ENCODE measurements at places on chromosomes 12 and 14.

DNA sequence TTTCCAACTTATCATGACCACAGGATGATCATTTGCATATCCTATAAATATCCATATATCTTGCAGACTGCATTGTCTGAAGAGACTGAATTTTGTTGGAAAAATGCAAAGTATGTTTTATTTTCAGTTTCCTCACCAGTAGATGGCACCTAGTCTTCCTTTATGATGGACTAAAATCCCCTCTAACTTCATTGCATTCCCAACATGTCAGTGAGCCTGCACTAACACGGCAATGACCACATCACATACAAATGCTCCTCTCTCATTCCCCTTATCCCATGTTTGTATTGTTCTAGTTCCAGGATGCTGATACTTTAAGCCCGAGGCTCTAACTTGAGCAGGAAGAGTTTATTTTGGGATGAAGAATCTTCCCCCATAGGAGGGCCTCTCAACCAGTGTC, 24.7 kb upstream of the MYBPC1 start:
- DNase-seq: peak; percentile 32

- DNase-seq: no peak
Measured at GRCh38 chr14:37019488-37019887, 152.9 kb downstream of the SLC25A21 start.

DNA sequence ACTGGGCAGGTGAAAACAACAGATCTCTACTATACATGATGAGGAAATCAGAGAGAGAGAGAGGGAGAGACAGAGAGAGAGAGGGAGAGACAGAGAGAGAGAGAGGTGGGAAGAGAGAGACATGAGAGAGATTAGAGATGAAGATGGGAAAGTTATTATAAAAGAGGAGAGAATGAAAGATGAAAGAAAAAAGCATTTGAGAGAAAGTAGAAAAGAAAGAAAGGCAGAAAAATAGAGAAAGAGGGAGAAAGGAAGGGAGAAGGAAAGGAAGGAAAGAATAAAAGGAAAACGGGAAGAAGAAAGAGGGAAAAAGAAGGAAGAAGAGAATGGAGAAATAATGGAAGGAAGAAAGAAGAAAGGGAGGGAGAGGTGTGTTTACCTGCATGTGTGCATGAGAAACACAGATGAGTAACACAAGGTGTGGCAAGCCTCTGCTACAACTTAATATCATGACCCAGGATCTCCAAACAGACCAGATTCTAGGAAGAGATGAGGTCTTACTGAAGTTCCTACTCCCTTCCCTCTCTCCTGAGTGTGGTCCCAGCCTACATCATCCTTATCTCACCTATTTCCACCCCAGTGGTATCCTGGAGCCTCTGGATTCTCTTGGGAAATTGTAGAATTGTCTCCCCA, 176.3 kb downstream of the C12orf75 start:
- peak; percentile 15 for DNase-seq

DNA sequence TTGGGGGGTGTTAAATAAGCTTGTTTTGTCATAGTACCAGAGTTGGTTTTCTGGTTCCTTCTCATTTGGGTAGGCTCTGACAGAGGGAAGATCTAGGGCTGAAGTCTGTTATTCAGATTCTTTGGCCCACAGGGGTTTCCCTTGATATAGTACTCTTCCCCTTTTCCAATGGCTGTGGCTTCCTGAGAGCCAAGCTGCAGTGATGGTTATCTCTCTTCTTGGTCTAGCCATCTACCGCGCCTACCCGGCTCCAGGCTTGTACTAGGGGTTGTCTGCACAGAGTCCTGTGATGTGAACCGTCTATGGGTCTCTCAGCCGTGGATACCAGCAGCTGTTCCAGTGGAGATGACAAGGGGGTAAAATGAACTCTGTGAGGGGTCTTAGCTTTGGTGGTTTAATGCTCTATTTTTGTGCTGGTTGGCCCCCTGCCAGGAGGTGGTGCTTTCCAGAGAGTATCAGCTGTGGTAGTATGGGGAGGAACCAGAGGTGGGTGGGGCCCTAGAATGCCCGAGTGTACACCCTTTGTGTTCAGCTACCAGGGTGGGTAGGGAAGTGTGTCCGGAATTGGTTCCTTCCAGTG, 209.7 kb downstream of the GPHN start:
- no peak for DNase-seq

GRCh38 chr14:33954016-33954598, 3.2 kb upstream of the EGLN3 start:
- no peak for DNase-seq

DNA sequence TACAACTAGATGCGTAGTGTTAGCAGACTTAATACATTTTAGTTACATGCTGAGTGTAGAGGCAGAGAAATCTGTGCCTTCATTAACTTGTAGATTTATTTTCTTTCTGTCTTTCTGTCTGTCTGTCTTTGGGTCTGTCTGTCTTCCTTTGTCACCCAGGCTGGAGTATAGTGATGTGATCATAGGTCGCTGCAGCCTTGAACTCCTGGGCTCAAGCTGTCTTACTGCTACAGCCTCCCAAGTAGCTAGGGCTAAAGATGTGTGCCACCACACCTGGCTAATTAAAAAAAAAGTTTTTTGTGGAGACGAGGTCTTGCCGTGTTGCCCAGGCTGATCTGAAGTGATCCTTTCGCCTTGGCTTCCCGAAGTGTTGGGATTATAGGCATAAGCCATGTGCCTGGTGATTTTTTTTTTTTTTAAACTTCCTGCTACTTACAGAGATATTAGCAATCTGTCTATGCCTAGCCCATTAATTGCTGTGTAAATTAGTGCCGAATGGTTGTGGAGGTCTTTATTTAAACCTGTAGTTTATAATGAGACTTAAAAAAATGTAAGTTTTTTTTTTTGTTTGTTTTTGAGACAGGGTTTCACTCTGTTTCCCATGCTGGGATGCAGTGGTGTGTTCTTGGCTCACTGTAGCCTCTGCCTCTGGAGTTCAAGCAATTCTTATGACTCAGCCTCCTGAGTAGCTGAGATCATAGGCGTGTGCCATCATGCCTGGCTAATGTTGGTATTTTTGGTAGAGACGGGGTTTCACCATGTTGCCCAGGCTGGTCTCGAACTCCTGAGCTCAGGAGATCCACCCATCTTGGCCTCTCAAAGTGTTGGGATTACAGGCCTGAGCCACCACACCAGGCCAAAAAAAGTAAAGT, 22.8 kb downstream of the ERC1 start:
- DNase-seq: peak; percentile 76

GRCh38 chr12:9717070-9717925, 15.6 kb downstream of the CLECL1 start:
- DNase-seq: no peak

DNA sequence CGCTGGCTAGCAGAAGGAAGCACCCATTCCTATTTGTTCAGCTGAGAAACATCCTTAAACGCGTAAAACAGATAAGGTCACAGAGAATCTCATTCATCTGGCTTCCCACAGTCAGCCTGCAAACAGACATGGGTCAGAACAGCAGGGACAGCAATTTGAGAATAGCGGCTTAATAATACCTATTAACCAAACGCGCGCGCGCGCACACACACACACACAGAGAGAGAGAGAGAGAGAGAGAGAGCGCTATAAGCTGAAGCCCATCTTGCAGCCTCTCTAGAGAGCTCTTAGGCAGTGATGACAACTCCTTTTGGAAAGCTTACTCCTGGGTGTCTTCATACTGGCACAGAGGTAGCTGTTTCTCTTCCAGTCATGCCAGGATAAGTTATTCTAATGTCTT, 26.4 kb downstream of the TMEM132D start:
- DNase-seq: no peak

DNA sequence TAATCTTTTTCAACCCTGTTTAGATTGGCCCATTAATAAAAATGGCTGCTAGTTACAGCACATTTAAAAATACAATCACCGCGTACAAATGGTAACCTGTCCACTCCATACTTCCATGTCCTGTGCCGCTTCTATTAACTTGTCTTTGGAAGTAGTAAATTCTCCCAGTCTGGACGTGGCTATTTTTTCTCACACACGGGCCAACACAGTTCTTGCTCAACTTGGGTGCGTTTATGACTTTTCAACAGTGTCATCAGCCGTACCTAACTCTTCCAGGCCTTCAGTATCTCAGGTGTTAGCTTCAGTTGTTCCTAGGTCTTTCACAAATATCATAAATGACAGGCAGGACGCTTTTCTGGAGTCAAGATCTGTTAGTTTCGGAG, 475 bp upstream of the PCNX1 start:
- DNase-seq: no peak

DNA sequence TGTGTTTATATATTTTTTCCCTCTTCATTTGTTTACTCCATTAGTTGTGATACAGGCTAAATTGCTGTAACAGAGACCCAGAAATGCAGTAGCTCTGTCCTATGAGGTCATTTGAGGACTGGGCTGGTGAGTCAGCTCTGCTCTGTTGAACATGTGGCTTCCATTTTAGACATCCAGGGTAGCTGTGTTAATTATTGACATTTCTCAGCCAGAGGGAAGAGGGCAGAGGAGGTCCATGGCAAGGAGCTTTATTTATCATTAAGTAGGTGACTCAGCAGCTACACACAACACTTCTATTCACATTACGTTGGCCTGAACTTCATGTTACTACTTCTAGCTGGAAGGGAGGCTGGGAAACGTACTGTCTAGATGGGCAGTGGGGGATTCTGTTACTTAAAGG, 85.4 kb downstream of the PTCSC3 start:
- DNase-seq: no peak

- DNase-seq: no peak
Measured at GRCh38 chr14:105711841-105712460, 185.6 kb downstream of the TMEM121 start.

DNA sequence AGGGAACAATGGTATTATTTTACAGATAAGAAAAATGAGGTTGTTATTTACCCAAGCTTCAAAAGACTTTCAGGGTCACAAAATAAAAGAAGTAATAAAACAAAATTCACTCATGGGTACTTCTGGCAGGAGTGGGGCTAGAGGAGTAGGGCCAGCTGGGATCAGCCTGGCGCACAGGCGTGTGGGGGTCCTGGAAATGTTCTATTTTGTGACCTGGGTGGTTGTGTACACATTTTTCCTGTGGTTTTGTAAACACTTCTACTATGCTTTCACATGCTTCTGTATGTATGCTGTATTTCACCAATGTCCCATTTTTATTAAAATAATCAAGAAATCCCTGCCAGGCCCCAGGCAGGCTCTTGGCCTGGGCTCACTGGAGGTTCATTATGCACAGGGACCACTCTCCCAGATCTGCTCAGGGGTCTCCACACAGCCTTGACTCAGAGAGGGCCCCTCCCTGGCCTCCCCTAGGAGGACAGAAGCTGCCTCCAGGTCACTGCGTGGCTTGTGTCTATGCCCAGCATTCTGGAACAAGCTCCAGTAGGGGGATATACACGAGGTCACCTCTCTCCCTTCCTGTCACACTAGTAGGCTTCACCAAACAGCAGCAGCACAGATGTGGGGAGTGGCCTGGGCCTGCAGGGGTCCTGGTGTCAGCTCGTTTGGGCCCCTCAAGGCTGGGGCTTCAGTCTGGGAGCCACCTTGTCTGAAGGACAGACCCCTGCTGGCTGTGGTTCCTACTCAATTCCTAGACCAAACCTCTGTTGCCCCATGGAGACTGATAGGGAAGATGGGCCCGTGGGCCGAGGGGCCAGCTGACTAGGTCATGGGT, 37.8 kb downstream of the ANAPC7 start:
- DNase-seq: no peak

DNA sequence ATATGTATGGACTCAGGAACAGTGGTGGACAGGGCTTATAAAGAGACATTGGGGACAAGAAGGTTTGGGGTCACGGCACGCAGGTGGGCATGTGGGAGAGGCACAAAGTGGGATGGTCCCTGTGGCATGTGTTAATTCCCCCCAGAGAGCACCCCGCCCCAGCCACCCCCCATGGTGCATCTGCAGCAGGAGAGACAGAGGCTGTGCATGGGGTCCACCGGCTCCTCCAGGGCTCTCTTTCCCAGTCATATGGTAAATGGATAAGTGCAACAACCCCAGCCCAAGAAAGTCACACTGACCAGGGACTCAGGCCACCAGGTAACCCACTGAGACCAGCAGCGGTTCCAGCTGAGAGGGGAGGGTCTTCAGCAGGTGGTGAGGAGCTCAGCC, 242.1 kb downstream of the BCL11B start:
- DNase-seq: no peak

- no peak for DNase-seq
Measured at GRCh38 chr12:19005257-19005801, 124.2 kb upstream of the PLEKHA5 start.

DNA sequence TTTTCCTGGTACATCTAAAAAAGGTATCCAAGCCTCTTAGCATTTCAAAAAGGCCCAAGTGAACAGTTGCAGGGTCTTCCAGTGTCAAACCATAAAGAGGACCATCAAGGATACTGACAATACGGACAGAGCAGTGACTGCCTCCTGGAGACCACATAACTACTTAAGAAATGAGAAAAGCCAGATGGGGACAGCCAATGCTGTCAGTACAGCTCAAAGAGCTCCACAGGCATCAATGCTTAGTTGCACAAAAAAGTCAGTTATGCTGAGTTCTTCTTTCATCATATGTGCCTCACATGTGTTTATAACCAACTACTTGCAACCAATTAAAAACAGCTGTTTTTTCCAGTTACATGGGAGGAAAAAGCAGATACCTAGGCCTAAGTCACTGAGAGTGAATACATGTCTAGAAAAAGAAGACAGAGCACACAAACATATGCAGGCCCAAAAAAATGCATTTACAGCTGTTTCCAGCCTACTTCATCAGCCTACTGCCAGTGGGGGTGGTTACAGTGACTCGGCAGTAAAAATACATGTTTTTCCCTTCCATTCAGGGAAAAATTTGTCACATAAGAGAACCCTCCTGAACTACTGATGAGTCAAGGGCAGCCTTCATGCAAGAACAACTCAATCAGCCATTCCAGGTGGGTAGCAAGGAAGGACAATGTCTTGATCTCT, 84.0 kb downstream of the DCAF5 start:
- DNase-seq: peak; percentile 13

GRCh38 chr14:55373784-55374705, 37.6 kb downstream of the ATG14 start:
- DNase-seq: no peak

DNA sequence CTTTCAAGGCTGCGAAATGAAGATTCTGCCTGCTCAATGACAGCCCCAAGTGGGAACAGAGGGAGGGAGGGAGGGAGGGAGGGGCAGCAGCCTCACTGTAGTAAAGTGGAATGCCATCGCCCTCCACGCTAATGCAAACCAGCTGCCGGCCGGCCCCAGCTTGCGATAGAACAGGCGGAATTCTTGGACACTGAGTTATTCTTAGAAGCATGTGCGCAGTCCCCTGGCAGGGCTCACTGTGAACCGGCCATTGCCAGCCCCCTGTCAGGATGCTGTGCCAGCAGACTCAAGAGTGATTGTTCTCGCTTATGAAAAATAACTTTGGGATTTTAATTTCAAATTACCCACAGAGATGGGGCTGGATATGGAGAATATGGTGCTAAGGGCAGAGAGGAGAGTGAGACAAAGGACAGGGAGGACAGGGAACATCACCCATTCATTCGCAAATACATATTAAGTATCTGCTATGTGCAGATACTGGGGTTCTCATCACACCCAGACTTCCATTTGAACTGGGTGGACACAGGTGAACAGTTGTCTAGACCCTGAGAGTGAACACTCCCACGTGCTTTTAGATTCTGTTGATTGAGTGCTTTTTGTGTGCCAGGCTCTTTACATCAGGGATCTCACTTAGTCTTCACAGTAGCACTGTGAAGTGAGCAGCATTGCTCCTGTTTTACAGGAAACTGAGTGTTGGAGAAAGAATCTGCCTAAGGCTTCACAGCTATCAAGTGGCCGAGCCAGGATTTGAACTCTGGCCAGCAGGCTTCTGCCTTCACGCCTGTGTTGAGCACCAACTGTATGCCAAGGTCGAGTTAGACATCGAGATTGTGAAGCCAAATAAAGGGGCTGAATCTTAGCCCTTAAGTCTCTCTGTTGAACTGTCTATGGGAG, 192.9 kb downstream of the C12orf75 start:
- no peak for DNase-seq

GRCh38 chr12:89236237-89236636, 116.1 kb downstream of the DUSP6 start:
- DNase-seq: no peak

- DNase-seq: no peak
Measured at GRCh38 chr12:77833329-77833728, 2.6 kb downstream of the NAV3 start.
